Left kidney (tissue), 8 donors: ENCODE measurements at places on chromosomes 11 and 22. TPM values are rescaled to one million over a fixed set of nuclear protein-coding genes. Genes with fewer than 3 reads are reported as not detected.

The C11orf16 gene
- polyA plus RNA-seq = 0.96 TPM

The TRIM51 gene
- polyA plus RNA-seq = not detected

The SSTR3 gene
- 0.75 TPM for polyA plus RNA-seq

DNA sequence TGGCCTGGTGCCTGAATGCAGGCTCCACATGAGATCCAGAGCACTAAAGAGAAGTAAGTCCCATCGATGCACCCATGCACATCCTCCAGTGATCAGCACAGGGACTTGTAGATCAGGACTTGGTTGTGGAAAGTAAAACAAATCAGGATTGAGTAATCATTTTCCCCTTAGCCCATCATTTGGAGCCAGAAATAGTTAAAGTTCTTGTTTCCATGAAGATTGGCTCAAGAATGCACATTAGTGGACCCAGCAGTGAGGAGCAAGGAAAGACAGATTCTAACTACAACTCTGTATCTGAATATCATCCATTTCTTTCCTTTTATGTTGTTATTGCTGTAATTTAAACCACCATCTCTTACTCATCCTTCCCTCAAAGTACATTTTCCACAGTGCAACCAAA lies 19.1 kb downstream of the CCDC83 start:
- no peak for DNase-seq

- DNase-seq = no peak
These were observed 8.4 kb downstream of the P2RY2 start for GRCh38 chr11:73226297-73227006.

DNA sequence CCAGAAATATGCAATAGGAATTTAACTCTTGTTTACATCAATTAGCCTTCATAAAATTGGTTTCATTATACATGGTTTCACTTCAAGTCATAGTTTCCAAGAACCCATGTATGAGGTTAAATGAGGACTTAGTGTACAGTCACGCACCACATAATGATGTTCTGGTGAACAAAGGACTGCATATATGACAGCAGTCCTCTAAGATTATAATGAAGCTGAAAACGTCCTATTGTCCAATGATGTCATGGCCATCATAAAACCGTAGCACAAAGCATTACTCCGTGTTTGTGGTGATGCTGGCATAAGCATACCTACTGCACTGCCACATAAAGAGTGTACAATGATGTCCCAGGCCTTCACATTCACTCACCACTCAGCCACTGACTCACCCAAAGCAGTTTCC lies 31.1 kb downstream of the SMCO4 start:
- DNase-seq = no peak

The FUT4 gene
- polyA plus RNA-seq = 5.8 TPM

The LRP4 gene
- polyA plus RNA-seq = 33.4 TPM

DNA sequence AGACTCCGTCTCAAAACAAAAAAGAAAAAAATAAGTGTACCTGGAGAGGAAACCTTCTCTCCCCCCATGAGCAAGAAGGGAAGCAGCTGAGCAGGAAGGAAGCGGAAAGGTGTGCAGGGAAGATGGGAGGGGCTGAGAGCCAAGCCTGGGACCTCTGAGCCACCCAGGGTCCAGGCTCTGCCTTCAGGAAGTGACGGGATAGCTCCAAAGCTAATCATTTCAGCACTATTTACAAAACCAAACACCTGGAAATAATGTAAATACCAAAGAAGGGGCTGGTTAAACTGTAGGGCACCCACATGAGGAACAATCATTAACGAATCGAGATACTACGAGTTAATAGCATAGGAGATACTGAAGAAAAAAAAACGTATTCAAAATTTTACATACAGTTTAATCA lies 27.9 kb downstream of the ARRB1 start:
- DNase-seq = no peak

The OR2AT4 gene
- polyA plus RNA-seq = 0.07 TPM

DNA sequence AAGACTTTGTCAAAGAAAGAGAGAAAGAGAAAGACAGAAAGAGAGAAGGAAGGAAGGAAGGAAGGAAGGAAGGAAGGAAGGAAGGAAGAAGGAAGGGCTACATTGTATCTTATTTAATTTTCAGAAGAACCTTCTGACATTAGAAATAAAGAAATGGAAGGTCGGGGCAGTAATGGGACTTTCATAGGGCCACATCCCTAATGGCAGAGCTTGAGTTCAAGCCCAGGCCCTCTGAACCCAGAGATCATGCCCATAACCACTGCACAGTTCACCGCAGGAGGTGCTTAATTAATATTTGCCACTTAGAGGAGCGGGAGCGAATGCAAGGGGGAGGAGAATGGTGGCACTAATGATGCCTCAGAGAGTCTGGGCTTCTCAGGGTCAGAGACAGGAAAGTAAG lies 233.3 kb downstream of the MN1 start:
- DNase-seq = no peak

The KRTAP5-2 gene
- polyA plus RNA-seq = not detected

The SLC25A18 gene
- 1.5 TPM for polyA plus RNA-seq

DNA sequence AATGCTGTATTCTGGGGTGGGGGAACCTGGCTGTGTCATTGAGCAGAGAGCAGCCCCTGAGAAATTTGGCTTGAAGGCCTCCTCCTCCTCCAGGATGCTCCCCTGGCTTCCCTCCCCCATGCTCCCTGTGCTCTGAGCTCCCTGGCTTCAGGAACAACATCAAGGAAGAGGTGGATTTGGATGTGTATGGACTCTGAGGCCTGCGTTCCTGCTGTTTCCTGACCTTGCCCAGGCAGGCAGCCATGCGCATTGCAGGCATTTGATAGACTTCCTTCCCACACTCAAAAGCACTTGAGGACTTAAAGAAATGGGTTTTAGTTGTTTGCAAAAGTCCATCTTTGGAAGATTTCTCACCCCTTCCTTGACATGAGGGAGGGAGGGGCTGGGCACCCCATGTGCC lies 1317.1 kb downstream of the BRD1 start:
- no peak for DNase-seq

The NXPE4 gene
- polyA plus RNA-seq = not detected

The MS4A15 gene
- polyA plus RNA-seq = not detected

- no peak for DNase-seq
These were observed 15.4 kb downstream of the PRR14L start for GRCh38 chr22:31734512-31734911.

The CEND1 gene
- polyA plus RNA-seq = 0.27 TPM

The BCO2 gene
- polyA plus RNA-seq = 8.1 TPM

DNA sequence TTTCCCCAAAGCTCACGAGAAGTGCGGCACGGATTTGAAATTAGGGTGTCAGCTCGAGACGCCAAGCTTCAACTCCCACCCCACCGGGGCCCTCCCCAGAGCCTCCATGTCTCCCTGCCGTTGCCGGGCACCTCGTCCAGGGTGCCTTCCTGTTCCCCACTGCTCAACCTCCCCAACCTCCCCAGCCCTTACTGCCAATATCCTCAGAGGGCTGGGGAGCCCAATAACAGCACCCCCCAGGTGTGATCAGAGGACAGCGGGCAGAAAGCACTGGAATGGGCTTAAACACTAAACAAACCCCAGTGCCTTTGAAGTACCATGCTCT lies 1336.4 kb downstream of the TBC1D22A start:
- DNase-seq = no peak

- peak; percentile 64 for DNase-seq
These were observed 44.8 kb downstream of the ADAMTS8 start for GRCh38 chr11:130383344-130384211.

DNA sequence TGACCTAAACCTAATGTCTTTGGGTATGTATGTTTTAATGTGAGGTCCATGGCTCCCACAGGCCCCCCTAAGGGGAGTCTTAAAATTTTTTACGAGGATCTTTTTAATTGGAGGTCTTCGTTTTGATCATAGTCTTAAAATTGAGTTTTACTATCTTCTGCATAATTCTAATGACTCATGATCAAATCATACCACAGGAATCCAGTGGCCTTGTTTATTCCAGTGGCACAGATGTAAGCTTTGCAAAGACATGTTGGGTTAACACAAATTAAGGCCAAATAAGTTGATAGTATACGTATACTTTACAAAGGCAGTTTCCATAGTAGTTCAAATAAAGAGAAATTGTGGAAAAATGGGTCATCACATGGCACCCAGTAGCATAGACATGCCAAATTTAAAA lies 33.9 kb upstream of the FJX1 start:
- DNase-seq = no peak

The ANKK1 gene
- polyA plus RNA-seq = 0.60 TPM

The GTF2H1 gene
- polyA plus RNA-seq = 67.8 TPM

The TXN2 gene
- polyA plus RNA-seq = 110 TPM

GRCh38 chr11:23317816-23318215 lies 457.5 kb upstream of the CCDC179 start:
- no peak for DNase-seq

DNA sequence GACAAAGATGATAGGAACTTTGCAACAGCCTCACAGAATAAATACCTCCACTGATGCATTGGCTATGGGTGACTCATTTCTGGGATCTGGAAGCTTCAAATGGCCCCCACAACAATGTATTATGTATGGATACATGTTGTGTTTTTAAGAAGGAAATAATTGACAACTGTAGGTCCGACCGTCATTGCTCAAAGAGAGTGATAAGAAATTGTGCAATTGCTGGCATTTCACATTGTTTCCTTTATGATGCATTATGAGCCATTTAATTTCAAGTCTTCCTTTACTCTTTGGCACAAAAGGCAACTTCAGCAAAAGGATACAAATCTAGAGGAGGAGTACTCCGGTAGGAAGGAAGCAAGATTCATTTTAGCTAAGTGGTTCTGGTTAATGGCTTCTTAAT lies 2.0 kb downstream of the ANO3 start:
- no peak for DNase-seq

DNA sequence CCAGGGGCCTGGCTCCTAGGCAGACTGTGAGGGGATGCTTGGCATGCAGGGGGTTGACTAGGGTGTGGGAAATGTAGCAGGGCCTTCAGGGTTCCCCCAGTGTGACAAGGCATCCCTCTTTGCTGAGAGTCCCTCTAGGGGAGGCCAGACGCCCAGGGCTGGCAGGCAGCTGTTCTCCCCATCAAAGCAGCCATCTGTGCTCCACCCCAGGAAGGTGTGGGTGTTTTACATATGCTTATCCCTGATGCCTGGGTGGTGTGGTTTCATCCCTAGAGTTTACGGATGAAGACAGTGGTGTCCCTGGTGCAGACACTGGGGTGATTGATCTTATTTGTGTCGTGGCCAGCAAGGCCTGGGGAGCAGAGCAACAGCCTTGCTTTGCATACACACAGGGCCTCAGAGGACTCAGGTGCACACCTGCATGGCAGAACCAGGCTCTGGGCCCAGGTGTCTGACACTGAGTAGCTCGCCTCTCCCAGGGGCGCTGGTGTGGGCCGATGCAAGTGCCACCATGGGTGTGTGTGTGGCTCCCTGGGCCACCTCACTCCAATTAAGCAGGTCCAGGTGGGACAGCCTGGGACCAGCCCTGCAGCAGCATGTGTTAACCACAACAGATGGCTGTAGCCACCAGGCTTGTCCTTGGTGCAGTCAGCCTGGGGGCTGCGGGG lies 74.2 kb downstream of the MED15 start:
- DNase-seq = no peak

GRCh38 chr11:124762105-124762623 lies at the start of gene ESAM:
TSS of gene ESAM (minus strand) at chr11:124762290. CDS start at chr11:124762154, 136 bp downstream.
- DNase-seq = no peak

The HPX gene
- polyA plus RNA-seq = 4.8 TPM

DNA sequence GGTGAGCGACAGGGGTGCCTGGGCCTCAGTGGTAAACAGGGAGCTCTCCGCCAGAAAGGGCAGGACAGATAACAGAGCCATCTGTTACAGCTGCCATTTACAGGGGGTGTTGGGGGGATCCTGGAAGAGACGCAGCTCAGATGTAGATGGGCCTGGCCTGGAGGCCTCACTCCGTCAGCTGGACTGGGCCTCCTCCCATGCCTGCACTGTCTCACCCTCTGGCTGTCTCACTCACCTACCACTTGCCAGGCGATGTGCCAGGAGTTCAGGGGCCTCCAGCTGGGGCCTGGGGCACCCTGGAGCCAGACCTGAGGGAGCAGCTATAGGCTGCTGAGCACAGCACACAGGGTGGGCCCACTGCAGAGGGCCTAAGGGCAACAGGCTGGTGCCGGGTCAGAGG lies 16.3 kb upstream of the SUSD2 start:
- no peak for DNase-seq

- DNase-seq = no peak
These were observed 953 bp upstream of the PACS1 start for GRCh38 chr11:66068923-66069714.

The MS4A3 gene
- polyA plus RNA-seq = 0.52 TPM

GRCh38 chr11:123407996-123408597 lies 22.0 kb upstream of the GRAMD1B start:
- DNase-seq = no peak

- no peak for DNase-seq
These were observed 37.4 kb downstream of the SMC1B start for GRCh38 chr22:45376009-45376408.

DNA sequence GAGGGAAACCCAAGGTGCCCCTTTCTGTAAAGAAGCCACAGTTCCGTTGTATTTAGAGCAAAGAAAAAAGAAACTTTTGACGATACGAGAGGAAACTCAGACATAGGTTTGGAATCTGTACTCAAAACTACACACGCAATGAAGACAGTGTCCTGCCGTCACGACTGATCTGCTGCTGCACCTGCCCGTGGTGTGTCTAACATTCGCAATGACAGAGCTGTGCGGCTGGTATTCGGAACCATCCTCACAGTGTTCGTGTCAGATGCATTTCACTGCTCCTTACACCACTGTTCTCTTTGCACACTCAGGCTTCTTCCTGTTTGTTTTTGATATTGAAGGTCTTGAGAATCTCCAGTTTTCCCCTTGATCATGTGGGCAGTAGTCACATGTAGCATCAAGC lies 84.8 kb downstream of the RTL6 start:
- no peak for DNase-seq

DNA sequence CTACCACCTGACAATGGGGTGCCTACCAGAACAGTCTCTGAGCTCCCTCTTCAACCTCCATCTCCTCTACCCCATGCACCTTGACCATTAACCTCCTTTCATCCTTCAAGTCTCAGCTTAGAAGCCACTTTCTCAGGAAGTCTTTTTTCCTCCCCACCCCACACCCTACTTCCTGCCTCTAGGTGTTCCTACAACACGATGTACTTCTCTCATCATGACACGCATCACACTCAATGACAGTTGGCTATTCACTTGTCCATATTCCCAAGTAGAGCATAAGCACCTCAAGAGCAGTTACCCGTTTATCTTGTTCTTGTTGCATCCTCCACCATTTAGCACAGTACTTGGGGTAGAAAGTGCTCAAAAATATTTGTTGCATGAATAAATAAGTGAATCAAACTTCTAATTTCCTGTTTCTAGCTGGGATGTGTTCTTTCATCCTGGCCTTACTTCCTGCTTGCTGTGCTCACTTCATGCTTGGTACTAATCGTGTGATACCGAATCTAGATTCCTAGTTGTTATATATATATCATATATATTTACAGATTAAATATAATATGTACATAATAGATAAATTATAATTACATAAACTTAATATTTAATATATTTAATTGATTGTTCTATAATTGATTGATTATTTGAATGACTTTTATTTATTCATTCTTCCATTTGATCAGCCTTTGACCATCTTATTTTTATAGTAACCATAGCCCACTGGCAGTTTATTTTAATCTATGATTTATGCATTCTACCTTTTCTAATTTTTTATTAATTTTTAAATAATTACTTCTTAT lies 177.5 kb upstream of the TMEM45B start:
- DNase-seq = no peak

The HBB gene
- 98.9 TPM for polyA plus RNA-seq
